ELR (cell line): ENCODE measurements at places on chromosomes 6 and 20.

DNA sequence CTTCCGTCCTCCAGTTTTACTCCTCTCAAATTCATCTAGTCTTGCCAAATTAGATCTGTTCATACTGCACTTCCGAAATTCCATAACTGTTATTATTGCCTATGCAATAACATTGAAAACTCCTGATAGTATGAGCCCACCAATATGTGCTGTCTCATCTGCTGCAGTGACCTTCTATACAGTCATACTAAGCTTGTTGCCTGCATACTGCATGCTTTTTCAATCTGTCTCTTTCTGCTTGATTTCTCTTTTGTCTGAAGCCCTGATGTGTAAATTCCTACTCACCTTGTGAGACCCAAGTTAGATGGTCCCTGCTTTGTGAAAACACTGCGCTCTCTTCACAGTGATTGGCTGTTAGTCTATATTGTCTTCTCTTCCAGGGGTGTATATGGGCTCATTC, 1.1 kb downstream of the TBP start:
- no peak for DNase-seq

- DNase-seq = peak; percentile 65
Measured at GRCh38 chr6:15341311-15342001, 95.6 kb downstream of the JARID2 start.

GRCh38 chr6:136628996-136629395, 78.8 kb upstream of the MAP7 start:
- DNase-seq = peak; percentile 28

DNA sequence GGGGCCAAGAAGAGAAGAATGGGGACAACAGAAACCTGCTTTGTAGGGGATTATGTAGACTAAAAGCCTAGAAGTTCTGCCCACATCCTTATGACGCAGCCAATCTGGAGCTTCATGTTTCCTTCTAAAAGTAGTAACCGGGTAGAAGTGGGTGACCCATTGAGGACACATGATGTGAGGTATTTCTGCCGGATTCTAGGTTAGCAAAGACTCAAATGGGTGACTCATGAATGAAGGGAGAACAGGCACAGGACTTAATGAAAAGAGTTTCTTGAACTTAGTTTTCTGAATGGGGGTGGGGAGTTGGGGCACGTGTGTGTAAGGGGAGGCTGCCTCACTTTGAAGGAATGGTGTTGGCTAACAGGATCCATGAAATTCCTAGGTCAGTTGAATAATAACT, 68.8 kb downstream of the CDS2 start:
- peak; percentile 45 for DNase-seq

DNA sequence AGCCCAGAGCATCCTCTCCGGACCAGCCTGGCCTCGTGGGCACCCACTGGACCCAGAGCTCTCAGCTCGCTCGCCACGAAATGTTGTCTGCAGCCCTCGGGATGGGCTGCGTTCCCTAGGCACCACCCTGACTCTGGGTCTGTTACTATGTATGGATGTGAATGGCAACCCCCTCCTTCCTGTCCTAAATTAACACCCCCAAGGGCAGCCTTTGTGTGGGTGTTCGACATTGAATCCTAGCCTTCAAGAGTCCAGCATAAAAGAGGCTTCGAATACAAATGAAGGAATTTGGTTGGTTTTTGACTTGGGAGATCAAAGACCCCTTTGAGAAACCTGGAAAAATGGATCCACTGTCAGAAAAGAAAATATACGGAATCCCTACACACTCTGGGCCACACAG, 86.1 kb downstream of the BMP7 start:
- no peak for DNase-seq

DNA sequence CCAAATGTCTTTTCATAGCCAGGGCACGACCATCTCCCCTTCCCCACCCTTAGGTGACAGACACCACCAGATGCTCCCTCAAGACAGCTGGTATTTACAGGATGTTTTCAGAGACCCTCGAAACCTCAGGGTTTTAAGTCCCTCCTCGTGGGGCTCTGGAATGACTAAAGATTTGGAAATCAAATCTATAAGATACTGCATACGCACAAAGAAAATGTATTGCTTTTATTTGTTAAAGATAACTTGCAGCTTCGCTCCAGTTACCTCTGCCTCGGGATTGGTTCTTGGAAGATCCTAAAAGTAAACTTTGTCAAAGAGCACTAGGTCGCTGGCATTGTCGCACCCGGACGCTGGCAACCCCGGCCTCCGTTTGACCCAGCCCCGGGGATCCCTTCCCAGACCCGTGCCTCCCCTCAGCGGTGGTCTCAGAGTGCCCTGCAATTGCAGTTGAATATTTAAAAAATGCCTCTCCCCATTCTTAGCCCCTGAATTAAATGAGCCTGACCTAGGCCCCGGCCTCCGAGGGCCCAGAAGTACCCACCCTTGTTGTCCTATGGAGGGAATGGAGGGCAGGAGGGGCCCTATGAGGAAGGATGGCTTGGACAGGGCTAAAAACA, 7.1 kb downstream of the PAX1 start:
- no peak for DNase-seq

GRCh38 chr6:33856655-33857054, 52.9 kb upstream of the MLN start:
- no peak for DNase-seq

DNA sequence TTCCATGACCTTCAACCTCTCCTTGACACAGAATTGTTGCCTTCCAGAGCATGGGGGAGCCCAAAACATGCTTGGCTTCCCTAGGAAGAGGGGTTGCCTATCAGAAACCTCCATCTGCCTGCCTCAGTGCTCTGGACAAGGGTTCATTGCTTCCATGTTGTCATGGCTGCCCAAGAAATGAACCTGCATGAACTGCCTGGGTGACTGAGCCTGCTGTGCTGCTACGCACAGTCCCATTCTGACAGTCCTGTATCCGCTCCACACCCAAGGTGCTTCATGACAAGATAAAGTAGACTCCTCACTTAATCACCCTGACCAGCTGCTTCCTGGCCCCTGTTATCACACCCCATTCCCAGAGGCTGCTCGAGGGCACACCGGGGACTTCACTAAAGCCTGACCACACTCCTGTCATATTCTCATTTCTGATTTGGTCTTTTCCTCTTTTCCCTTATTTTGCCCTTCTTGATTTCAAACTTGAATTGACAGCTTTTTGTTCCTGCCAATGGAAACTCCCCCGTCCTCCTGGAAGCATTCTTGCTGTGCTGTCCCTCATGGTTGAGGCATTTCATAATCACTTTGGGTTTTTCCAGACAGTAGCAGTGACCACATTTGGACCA, 31.9 kb downstream of the GMPR start:
- no peak for DNase-seq

DNA sequence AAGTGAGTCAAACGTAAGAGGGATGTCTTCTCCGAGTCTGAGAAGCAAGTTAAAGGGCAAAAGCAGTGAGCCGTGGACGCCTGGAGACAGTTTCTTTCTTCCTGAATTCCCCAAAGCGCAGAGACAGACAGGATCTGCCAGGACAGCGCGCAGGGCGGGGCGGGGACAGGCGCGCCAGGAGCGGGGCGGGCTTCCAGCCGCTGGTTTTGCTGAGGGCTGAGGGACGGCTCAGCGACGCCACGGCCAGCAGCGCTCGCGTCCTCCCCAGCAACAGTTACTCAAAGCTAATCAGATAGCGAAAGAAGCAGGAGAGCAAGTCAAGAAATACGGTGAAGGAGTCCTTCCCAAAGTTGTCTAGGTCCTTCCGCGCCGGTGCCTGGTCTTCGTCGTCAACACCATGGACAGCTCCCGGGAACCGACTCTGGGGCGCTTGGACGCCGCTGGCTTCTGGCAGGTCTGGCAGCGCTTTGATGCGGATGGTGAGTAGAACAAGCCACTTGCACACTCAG, at the start of gene SCGN:
Gene SCGN (plus strand): TSS at position 209 of the 509 bp plus-strand sequence. CDS start 189 bp downstream, at position 398.
- peak; percentile 27 for DNase-seq

- DNase-seq = peak; percentile 61
Measured at GRCh38 chr6:1311400-1312202, at the start of gene FOXQ1. TSS of gene FOXQ1 (plus strand) at chr6:1312098. CDS start at chr6:1312705, 607 bp downstream.

DNA sequence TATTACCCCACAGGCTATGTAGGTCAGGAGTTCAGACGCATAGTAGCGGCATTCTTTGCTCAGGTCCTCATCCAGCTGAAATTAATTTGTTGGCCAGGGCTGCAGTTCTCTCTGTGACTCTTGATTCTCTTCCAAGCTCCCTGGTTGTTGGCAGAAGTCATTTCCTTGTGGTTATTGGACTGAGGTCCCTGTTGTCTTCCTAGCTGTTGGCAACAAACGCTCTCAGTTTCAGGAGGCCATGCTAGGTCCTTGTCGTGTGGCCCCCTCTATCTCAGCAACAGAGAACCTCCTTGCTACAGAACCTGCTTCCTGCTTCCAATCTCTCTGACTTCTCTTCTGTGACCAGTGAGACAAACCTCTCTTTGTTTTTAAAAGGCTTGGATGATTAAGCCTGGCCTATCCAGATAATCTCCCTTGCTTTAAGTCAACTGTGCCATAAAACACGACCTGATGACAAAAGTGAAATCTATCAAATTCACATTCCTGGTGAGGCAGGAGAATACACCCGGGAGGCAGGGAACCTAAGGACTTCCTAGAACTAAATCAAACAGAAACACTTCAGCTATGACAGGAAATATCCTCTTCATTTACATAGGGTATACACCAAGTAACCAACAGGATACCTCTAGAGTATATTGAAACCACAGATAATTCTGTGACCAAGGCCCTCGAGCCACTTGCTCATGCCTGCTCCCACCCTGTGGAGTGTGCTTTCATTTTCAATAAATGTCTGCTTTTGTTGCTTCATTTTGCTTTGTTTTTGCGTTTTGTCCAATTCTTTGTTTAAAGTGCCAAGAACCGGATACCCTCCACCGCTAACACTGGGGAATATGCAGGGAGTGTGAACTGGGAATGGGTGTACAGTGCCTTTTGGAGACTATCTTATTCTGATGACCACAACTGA, 196.0 kb downstream of the BTBD3 start:
- peak; percentile 5 for DNase-seq

- no peak for DNase-seq
Measured at GRCh38 chr6:88321306-88321705, 155.2 kb upstream of the CNR1 start.

GRCh38 chr6:129695373-129696027, 14.5 kb downstream of the ARHGAP18 start:
- DNase-seq = no peak

GRCh38 chr6:63487103-63487813, 85.0 kb upstream of the LOC128125822 start:
- DNase-seq = no peak

GRCh38 chr6:100392423-100392822, 72.3 kb downstream of the SIM1 start:
- DNase-seq = no peak

- DNase-seq = no peak
Measured at GRCh38 chr6:126811321-126811720, 307.1 kb upstream of the RSPO3 start.

DNA sequence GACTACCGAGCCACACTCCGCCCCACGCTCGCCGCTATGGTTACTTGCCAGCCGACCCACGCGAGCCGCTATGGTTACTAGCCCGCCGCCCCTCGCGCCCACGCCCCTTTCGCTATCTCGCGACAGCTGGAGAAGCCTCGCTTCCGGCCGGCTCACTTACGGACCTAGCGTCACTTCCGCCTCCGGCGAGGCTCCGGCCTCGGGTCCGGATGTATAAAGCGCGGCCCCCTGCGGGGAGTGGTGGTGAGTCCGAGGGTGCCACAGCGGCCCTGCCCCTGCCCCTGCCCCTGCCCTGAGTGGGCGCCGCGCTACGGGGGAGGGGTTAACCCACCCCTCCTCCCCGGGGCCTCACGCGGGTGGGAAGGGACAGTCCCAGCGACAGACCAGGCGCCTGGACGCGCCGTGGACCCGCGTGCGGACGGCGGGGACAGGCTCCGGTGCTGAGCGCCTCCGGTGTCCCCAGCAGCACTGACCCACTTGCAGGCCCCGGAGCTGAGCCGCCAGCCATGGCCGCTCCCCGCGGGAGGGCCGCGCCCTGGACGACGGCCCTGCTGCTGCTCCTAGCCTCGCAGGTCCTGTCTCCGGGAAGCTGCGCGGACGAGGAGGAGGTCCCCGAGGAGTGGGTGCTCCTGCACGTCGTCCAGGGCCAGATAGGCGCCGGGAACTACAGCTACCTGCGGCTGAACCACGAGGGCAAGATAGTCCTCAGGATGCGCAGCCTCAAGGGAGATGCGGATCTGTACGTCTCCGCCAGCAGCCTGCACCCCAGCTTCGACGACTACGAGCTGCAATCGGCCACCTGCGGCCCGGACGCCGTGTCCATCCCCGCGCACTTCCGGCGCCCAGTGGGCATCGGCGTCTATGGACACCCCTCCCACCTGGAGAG, at the start of the genes C6orf120 and WDR27:
Gene C6orf120 (plus strand): TSS at position 173 of the 886 bp plus-strand sequence. CDS start 334 bp downstream, at position 507.
Gene WDR27 (minus strand): TSS at position 76 of the 886 bp plus-strand sequence. CDS start 13,024 bp downstream, outside the sequence.
- DNase-seq = peak; percentile 99

- no peak for DNase-seq
Measured at GRCh38 chr6:209432-210103, 82.7 kb upstream of the DUSP22 start.

GRCh38 chr6:20403766-20404640, 2.3 kb downstream of the E2F3 start:
- peak; percentile 77 for DNase-seq

DNA sequence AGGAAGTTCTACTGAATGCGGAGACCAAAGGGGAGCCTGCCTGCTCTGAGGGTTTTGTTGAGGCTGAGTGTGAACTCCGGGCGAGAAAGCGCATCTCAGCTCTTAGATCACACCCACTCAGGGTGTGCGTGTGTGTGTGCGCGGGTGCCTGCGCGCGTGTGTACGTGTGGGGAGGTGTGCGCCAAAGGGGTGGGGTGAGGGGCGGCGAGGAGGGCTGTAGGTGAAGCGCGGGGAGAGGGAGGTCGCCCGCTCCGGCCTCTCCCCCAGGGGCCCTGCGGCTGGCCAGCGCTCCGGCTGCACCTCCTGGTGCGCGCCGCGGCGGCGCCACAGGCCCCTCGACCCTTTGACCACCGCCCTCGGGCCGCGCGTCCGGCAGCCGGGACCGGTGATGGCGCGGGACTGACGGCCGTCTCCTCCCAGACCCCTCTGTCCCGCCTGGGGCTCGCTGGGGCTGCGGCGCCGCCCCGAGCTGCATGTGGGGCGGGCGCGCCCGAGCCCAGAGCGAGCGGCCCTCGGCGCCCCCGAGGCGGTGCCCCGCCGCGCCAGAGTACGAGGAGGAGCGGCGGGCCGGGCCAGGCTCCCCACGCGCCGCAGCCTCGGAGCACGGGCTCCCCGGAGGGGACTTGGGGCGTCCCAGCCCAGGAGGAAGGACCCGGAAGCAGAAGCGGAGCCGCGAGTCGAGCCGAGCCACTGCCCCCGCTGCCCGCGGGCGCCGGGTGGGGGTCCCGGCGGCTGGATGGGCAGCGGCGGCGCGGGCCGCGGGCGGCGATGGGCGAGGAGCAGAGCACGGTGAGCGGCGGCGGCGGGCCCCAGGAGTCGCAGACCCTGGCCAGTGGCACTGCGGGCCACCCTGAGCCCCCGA, at the start of gene RNF217:
Gene RNF217 (plus strand): TSS at position 661 of the 862 bp plus-strand sequence. CDS start 108 bp downstream, at position 769.
- DNase-seq = peak; percentile 61
